ENCODE measurements at places on chromosomes 1 and 21.

DNA sequence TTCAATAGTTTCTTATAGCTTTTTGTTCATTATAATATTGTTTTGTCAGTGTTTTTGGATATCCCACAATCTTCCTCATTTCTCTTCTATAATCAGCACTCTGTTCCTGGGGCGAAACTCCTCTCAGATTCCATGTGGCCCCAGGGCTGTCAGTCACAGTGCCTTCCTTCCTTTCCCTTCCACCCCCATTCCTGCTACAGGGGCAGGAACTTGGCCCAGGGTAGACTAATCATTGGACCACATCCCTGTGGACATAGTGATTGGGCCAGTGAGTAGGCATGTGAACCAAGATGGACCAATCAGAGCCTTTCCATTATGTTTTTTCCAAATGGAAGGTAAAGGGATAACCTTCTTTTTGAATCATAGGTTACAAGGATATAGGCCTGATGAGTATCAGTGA, 78.3 kb downstream of the PGM1 start:
- DNase-seq, result no peak

- DNase-seq, result no peak
Observed at GRCh38 chr1:212718499-212718898, 18.9 kb upstream of the BATF3 start.

DNA sequence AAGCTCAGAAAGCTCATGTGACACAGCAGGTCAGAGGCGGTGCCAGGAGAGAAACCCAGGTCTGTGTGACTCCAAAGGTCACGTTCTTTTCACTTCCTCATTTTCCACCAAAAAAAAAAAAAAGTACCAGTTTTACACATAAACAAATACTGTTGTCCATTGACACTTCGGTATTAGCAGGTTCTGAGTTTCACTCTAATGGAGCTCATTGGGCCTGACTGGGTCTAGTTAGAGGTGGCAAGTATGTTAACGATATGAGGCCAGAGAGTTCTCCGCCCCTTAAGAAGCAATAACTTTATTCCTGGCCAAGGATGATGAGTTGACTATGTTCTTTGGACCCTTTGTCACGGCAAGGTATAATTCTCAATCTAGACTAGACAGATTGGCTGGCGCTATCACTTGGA, 30.0 kb upstream of the SDE2 start:
- no peak for DNase-seq

DNA sequence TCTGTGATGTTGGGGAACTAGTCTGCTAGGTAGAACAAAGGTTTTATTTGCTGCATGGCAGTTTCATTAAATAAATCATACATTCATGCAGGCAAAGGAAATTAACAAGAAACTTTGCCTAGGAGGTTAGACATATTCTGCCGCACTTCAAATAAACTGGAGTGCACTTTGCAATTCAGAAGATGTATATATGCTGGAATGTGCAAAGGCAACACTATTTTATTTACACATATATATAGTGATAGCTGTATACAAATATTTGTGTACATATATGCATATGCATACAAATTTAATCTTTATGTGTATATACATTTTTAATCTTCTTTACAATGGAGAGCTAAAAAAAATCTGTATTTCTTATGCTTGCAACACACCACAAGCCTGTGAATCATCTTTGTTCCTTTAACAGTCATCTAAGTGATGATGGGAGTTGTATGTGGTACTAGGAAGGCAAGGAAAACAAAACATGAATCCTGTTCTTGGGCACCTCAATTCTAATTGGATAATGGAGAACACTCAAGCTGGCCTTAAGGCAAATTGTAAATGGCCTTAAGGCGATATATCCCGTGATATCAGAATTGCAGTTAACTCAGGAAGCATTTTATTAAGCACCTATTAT, 605.8 kb upstream of the CAMK1G start:
- no peak for DNase-seq

DNA sequence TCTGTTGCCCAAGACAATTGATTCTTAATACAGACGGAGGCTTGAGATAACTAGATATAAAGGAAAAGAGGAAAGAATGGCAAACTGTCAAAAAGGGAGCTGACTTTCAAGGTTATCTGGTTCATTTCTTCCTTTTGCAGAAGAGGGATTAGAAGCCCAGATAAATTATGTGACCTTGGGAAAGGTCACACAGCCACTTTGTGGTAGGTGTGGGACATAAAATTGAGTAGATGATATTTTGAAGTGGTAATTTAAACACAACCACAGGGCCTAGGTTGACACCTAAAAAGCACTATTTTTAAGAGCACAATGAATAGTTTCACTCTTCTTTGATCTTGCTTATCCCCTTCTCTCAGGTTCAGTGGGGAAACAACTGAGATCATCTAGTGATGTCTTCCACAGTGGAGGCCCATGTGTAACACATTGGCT, 16.9 kb upstream of the KIAA0040 start:
- no peak for DNase-seq

DNA sequence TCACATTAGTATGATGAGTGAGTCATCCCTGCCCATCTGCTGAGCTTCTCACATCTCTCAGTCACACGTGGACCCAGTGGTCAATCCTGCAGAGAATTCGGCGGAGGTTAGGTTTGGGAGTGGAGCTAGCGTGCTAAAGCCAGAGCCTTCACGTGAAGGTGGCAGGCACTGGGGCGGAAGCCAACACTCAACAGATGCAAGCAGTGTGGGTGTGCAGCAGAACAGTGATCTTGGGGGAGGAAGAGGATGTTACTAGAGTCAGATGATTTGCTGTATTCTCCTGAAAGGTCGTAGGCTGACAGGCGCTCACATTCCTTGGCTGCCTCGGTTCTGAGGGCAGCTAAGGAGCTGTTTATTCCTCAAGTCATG, 6.7 kb downstream of the C1orf115 start:
- no peak for DNase-seq

GRCh38 chr1:39757501-39757900, 13.6 kb downstream of the OXCT2 start:
- no peak for DNase-seq

DNA sequence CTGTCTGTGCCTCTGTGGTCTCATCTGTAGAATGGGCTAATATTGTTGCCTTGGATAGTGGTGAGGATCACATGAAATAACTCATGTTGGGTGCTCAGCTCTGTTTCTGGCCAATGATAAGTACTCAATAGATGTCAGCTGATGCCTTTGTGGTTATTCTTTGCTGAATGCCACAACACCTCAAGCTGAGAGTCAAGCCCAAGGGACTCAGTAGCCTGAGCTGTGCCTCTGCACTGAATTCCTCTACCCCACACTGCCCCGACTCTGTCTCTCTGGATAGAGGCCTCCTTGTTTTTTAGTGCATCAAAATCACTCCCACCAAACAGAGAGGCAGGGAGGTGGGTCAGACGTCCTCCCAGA, 196.1 kb upstream of the VAMP3 start:
- no peak for DNase-seq

- DNase-seq, result no peak
Observed at GRCh38 chr1:218658899-218659298, 313.8 kb downstream of the TGFB2 start.

DNA sequence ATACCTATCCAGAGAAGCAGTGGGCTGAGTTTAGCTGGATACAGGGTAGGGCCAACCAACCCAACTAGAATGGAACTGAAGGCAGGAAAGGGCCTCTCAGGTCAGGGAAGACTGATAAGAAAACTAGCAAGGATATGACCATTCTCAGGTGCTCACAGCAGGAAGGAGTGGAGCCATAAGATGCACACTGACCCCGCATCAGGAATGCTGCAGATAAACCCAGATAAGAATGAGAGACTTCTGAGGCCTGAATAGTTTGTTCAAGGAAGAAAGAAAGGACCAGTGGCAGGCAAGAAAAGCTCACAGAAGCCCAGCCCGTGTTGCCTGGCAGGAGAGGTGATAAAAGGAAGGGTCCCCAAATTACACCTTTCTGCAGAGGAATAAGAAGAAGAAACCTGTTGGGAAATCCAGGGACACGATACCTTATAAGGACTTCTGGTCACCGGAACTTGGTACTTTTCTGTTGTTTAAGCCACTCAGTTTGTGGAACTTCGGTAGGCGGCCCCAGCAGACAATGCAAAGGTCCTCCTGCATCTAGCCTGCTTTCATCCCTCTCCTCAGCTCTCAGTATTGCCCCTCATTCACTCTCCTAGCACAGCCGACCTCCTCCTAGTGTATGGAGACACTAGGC, 58.9 kb downstream of the ATP1A1 start:
- DNase-seq, result no peak

DNA sequence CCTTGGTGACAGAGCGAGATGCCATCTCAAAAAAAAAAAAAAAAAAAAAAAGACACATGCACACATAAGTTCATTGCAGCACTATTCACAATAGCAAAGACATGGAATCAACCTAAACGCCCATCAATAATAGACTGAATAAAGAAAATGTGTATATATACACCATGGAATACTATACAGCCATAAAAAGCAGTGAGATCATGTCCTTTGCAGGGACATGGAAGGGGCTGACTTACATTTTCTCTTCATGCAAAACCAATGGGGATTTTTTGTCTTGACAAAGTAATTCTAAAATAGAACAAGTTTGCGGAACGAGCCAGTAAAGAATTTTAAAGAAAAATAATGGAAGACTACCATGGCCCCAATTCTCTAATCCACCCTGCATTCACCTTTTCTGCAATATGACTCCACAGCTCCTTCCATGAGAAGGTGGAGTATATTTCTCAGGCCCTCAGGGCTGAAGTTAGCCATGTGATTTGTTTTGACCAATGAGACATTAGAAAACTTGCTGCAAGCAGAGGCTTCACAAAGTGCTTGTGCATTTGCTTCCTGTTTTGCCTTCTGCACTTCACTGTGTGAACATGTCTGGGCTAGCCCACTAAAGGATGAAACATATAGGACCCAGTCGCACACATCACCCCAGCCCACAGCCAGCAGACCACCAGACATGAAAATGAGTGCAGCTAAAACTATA, 78.8 kb upstream of the NR5A2 start:
- peak; percentile 61 for DNase-seq

GRCh38 chr1:13733711-13734110, 33.7 kb downstream of the PRDM2 start:
- DNase-seq, result no peak

DNA sequence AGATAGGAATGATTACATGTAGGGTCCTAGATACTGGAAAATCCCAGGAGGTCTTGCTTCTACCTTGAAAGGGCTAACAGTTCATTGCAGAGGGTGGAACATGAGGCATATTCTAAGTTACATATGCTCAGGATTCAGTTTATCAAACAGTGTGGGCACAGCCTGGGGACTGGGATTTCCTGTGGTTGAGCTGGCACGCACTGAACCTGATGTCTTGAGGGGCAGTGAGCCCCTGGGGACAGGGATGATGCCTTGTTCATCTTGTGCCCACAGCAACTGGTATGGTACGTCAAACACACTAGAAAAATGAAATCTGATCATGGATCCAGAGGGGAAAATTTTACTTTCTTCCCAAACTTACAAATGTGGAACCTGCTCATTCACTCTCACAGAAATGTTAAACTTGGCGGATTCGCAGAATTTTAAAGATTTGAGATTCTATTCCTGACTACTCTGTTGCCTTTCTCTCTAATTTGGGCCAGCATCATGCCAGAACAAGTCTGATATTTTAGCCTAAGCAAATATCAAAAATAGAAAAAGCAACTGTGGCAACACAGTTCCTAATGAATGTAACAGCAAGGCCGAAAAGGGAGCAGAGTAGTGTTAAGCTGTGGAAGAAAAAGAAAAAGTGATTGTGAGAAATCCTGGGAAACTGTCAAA, 68.2 kb upstream of the COL24A1 start:
- DNase-seq, result no peak

DNA sequence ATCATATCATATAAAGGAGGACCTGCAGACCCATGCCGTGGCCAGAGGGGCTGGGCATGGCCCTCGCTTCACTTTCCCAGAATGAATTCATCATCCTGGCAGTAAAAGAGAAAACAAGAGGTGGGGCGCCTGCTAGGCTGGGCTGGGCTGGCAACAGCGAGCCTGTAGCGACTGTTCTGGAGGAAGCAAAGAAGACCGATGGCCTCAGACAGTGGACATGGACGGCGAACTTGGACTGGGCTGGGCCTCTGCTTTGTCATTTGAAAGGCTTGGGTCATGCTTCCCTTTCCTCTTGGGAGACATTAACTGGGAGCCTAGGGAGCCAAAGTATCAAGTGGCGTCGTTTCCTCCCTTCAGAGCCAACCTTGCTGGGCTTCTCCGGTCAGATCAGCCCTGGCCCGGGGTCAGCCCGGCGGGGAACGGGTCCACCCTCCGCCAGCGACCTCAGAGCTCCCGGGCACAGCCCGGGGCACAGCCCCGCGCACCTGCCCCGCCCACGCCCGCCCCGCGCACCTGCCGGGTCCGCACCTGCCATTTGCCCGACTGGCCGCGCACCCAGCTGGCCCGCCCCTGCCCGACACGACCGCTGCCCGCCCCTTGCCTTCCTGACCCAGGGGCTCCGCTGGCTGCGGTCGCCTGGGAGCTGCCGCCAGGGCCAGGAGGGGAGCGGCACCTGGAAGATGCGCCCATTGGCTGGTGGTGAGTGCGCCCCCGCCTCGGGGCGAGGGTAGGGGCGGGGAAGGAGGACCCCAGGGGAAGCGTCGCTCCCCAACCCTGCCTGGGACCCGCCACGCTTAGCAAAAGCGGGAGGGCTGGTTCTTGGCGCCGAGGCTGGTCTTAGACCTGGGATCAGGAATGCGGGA, at the start of gene FAM3B:
Gene FAM3B (plus strand): TSS at position 602 of the 863 bp plus-strand sequence. CDS start 79 bp downstream, at position 681.
- peak; percentile 30 for DNase-seq

GRCh38 chr1:216020743-216021345, 402.4 kb downstream of the USH2A start:
- no peak for DNase-seq

- no peak for DNase-seq
Observed at GRCh38 chr1:115060501-115060900, 28.8 kb downstream of the TSPAN2 start.

GRCh38 chr21:43905726-43906455, 40.9 kb downstream of the AGPAT3 start:
- no peak for DNase-seq

DNA sequence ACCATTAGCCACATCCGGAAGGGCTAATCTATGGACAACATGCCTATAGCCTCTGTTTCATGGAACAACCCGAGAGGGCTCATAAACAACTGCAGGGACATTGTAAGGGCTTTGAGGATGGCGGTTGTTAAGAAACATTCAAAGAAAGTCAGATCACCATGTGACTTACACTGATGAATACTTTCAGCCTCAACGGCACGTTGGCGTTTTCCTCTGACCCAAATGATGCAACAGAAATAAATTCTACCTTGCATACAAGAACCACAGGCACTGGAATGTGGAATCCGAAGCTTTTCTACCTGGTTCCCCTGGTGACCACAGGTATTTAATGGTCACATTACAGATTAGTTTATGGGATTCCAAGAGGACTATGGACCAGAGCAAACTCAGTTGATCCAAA, 107.0 kb downstream of the CLIC6 start:
- DNase-seq, result no peak

DNA sequence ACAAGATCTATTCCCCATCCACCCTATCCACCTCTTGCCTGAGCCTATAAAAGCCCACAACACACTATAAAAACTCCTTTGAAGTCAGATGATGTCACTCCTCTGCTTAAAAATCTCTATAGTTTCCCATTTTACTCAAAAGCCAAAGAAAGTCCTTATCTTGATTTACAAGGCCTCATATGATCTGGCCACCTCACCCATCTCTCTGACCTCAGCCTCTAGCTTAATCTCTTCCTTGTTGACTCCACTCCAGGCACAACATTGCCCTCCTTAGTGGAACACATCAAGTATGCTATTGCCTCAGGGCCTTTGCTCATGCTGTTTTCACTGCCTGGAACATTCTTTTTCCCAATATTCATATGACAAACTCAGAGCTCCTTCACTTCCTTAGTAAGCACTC, 33.3 kb downstream of the ZNF281 start:
- DNase-seq, result no peak
